Activated T-helper 2 cell treated with anti-CD3 and anti-CD28 coated beads, Interferon-gamma antibody, Interleukin-2, Interleukin-4, amounts not matched to agents 10 μg/mL and 5 μg/mL and 100 μg/mL, durations not matched to agents 14 hours and 24 hours and 36 hours (primary cell): ENCODE measurements at places on chromosomes 1 and 21. TPM values are rescaled to one million over a fixed set of nuclear protein-coding genes. Genes with fewer than 3 reads are reported as not detected.

RC3H1 gene
- total RNA-seq, result 30.4 and 33.5 TPM in 2 replicates

NBPF4 gene
- 0.43 and 0.97 TPM in 2 replicates for total RNA-seq

AHCYL1 gene
- 85.8 and 86.5 TPM in 2 replicates for total RNA-seq

DNA sequence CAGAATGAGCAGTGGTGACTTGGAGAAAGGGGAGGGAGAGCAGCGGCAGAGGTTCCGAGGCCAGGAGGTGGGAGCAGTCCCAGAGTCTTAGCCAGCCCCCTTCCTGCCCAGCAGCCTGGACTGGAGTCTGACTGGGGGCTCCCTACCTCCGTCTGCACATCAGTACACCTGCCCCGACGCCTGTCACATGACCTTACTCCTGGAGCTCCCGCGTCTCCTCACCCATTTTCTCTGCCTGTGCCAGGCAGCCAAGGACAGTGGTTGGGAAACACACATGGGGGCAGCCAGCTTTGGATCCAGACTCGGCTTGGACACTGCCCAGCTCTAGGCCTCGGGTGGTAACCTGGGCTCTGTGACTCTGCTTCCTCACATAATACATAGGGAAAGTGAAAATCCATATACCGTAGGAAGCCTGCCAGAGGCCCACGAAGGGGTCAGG, 16.9 kb downstream of the ACTRT2 start:
- no peak for DNase-seq

DNA sequence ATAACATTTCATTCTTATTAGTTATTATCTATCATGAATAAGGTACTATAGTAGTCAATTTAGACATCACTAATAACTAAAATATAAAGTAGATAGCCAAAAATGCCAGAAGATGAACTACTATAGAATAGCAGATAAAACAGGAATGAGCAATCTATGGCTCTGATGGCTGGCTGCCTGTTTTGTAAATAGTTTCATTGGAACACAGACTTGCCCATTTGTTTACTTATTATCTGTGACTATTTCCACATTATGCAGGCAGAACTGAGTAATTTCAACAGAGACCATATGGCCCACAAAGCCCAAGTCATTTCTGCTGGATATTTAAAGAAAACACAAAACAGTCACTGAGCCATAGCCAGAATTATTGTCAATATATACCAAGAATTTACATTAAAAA, 222.1 kb downstream of the COL24A1 start:
- no peak for DNase-seq

GRCh38 chr21:38733972-38734546, 71.7 kb upstream of the ETS2 start:
- peak; percentile 48 for DNase-seq

GRCh38 chr1:192668409-192668983, 32.5 kb downstream of the RGS13 start:
- no peak for DNase-seq
